ENCODE measurements at places on chromosomes 3 and 15. TPM values are rescaled to one million over a fixed set of nuclear protein-coding genes. Genes with fewer than 3 reads are reported as not detected.

NR2E3 gene
- total RNA-seq = not detected

SLC28A2 gene
- not detected for total RNA-seq

- DNase-seq = no peak
Measured at GRCh38 chr3:78736863-78737262, 1030.9 kb downstream of the ROBO1 start.

- DNase-seq = no peak
Measured at GRCh38 chr15:52220937-52221660, 29.9 kb upstream of the GNB5 start.

DNA sequence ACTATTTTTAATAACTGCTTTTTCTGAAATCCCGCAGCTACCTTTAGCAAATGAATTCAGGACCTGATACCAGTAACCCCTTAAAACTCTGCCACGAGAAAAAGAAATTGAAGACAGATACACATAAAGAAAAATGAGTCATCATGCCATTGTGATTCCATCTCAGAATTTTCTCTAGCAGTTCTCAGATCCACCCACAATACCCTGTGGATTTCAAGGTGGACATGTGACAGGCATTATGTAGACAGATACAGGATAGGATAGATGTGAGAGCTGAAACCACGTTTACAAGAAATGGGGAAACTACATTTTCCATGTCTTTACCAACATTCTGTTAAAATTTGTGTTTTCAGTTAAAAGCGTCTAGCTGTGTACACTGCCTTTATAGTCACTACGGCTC, 291.9 kb upstream of the NR2F2 start:
- DNase-seq = no peak

DNA sequence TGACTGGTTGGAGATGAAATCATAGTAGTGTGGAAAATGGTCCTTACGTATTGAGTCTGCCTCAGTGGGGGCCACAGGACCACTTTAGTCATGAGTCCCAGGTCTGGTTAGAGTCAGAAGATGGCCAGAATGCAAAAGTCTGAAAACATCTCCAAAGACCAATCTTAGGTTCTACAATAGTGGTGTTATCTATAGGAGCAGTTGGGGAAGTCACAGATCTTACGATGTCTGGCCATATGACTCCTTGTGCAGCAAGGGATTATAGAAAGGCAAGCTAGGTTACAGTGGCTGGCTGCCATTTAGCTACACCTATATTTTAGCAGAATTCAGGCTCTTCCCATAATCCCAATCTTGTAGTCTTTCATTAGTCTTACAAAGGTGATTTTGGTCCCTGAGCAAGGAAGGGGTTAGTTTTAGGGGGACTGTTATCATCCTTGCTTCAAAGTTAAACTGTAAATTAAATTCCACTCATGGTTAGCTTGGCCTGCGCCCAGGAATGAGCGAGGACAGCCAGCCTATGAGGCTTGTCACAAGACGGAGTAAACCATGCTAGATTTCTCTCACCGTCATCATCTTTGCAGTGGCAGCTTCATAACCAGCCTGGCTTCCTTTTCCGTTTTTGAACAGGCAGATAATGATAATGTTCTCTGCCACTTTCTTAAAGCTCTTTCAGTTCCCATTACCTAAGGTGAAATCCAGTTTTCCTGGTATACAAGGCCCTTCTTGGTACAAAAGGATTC, 134.1 kb downstream of the VPS8 start:
- no peak for DNase-seq

- no peak for DNase-seq
Measured at GRCh38 chr3:122548619-122549018, 15.5 kb downstream of the PARP9 start.

DNA sequence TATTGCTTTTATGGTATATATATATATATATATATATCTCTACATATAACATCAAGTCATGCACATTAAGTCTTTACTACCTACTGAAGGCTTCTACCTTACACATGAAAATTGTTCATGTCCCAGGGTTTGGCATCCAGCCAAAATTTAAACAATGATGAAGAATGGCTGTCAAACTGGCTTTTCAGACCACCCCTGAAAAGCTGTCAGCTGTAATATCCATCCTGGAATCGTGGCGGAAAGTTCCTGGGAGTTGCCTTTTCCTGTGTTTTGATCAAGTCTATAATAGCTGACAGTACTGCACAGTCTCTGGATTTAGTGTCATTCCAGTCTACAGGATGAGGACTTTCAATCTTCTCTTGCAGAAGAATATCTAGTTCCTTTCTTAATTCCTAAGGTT, 48.3 kb downstream of the DHX36 start:
- no peak for DNase-seq

GRCh38 chr3:73192036-73192738, 130.7 kb downstream of the EBLN2 start:
- no peak for DNase-seq

Data from CD8-positive, alpha-beta T cell (primary cell).